Astrocyte of the cerebellum (primary cell): ENCODE measurements at places on chromosomes 12 and 14.

DNA sequence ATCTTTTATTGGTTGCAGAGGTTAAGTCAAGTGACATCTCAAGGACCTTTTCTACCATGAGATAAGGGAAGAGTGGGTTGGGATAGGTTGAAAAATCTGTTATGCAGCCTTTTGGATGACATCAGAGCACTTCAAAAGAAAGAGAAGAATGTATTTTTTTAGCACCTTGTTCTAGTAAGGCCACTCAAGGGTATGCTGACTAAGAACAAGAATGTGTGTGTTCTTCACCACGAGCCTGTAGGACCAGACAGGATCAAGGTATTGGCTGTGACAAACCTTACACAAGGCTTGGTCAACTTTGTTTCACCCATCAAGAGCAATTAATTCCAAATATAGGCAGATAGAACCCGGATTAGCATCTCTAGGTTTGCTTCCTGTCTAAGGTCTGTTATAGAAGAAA lies 142.5 kb downstream of the SAMD4A start:
- no peak for DNase-seq

DNA sequence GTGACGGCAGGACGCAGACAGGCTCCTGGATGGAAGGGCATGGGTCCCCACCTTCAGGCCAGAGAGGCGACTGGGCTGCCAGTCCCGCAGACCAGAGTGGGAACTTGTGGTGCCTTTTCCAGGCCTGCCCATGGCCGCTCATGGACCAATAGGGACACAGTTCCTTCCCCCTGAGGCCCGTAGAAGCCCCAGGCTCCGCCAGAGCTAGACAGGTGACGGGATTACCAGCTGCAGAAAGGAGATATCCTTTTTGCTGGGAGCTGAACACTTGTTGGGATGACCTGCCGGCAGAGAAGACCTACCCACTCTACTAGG lies 73.6 kb upstream of the RASSF8 start:
- no peak for DNase-seq

DNA sequence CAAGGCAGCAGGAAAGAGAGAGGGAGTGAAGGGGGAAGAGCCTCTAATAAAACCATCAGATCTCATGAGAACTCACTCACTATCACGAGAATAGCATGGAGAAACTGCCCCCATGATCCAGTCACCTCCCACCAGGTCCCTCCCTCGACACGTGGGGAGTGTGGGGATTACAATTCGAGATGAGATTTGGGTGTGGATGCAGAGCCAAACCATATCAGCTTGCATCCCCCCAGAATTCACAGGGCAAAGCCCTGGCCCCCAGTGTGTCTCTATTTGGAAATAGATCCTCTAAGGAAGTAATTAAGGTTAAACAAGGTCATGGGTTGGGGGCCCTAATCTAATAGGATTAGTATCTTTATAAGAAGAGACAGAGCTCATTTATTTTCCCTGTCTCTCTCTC lies 56.1 kb upstream of the TCL1A start:
- no peak for DNase-seq

GRCh38 chr12:51622564-51622963 lies 31.5 kb downstream of the SCN8A start:
- DNase-seq, result peak; percentile 1

DNA sequence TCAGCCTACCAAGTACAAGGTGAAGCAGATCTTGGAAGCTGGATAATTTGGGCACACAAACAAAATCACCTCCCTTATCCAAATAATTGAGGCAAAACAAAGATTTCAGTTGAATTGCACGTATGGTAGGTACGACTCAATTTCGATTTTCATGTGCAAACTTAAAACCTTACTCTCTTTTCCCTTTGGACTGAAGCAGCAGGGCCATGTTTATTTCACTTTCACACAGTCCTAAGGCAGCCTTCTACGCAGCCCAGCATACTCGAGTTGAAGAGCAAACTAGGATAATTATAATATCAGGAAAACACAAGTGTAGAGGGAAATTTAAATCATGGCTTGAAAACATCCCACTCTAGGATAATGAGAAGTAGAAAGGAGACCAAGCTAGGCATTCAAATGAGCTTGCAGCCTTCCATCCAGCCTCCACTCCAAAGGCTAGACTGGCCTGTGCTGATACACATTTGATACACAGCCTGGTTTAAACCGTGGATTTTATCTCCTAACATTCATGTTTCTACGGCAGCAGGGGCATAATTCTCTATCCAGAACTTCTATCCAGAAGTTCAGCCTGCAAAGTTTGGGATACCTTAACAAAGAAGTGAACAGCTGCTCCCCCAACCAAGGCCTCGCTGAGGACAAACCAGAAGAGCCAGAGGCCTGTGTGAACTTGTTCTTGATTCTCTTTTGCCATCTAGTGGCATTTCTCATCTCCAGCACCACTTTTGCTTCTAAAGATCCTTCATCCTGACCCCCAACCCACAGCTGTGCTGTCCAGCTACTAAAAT lies 2.4 kb upstream of the RNASE7 start:
- DNase-seq, result peak; percentile 50

DNA sequence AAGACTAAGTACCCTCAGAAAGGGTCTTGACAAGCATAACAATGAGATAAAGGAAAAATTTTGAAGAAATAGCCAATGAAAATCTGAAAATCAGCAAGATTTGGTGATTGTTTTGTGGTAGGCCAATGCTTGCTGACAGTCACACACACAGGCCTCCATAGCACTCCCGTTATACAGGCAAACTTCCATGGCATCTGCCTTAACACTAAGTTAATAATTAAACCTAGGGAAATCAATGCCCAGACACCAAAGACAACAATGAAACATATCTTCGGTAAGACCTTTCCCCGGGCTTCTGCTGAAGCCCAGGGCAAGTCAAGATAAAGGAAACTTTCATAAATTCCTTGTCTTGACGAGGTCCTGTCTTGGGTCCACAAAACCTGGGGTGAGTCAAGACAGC lies 18.6 kb upstream of the RERGL start:
- no peak for DNase-seq

- DNase-seq, result no peak
Measured at GRCh38 chr12:93860668-93861373, 183.6 kb downstream of the CRADD start.

GRCh38 chr12:40168868-40169267 lies 55.9 kb upstream of the LRRK2 start:
- DNase-seq, result no peak

- DNase-seq, result no peak
Measured at GRCh38 chr14:96038920-96039632, at the start of gene C14orf132. Gene C14orf132 (plus strand): TSS chr14:96039362. CDS start chr14:96039501, 139 bp downstream.

GRCh38 chr12:49342066-49342913 lies 4.4 kb upstream of the DNAJC22 start:
- peak; percentile 49 for DNase-seq

DNA sequence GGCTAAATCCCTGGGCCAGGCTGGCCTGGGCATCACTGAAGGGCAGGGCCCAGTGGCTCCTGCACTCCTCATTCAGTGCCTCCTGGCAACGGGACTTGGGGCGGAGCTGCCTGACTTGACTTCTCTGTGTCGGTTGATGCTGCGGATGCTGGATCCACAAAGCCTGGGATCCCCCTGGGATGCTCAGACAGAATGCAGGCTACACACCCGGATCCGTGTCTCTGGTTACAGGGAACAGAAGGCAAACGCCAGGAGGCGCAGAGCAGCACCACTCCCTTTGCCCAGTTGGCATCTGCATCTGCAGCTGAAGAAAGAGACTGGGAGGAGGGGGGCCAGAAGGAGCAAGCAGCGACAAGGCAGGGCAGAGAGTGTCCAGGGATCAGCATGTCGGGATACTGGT lies 154.5 kb upstream of the FKBP4 start:
- DNase-seq, result no peak

DNA sequence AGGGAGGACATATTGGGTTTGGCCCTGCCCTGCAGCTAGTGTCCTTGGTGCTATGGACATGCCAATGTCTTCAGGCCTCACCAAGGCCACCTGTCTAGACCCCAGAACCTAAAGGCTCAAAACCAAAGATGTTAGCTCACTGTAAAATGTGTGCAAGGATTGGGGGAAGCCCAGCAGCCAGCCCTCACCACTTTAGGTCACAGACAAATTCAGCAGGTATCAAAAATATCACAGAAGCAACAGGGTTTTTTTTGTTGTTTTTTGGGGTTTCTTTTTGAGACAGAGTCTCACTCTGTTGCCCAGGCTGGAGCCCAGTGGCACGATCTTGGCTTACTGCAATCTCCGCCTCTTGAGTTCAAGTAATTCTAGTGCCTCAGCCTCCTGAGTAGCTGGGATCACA lies 29.0 kb upstream of the NINJ2 start:
- no peak for DNase-seq

GRCh38 chr14:91229743-91230200 lies 14.7 kb downstream of the GPR68 start:
- DNase-seq, result peak; percentile 81

GRCh38 chr12:48758186-48758585 lies 30.7 kb downstream of the ADCY6 start:
- no peak for DNase-seq

- DNase-seq, result no peak
Measured at GRCh38 chr12:117063162-117063911, 35.9 kb downstream of the TESC start.

- no peak for DNase-seq
Measured at GRCh38 chr12:44655846-44656245, 220.3 kb downstream of the NELL2 start.

GRCh38 chr12:5246196-5246595 lies 185.7 kb upstream of the NTF3 start:
- DNase-seq, result no peak

DNA sequence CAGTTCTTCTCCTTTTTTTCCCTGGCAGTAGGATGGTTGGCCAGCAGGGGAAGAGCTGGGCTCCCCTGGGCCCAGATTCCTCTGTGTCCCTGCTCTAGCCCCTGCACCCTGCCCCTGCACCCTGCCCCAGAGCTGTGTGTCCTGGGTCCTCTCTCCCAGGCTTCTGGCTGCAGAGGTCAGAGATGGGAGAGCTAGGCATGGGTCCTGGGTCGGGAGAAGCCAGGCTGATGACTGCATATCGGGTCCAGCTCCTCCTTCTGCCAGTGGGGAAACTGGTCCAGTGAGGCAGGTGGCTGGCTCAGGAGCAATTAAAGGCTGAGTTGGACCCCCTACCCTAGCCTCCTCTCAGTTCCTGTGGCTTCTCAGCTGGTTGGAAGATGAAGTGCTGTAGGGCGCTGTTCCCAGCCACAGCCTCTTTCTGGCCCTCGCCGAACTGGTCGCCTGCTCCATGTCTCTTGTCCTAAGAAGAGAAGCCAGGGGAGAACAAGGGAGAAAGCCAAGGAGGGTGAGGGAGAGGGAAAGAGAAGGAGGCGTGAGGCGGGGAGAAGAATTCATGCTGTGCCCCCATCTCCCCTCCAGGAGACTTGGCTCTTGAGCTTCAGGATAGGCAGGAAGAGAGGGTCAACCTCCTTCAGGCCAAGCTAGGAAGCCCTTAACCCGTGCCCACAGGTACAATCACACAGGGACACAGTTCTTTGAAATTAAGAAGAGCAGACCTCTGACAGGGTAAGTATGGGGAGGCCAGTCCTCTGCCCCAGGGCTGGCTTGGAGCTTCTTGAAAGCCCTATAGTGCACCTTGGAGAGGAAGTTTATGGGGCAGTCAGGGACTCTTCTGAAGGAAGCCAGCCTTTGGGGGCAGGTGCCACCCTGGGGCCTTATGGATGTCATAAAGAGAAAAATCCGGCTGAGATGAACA lies 9.5 kb downstream of the VASH1 start:
- DNase-seq, result no peak

GRCh38 chr12:30845676-30846075 lies 80.9 kb upstream of the TSPAN11 start:
- no peak for DNase-seq

GRCh38 chr14:61026526-61026925 lies 45.5 kb downstream of the SLC38A6 start:
- DNase-seq, result no peak

DNA sequence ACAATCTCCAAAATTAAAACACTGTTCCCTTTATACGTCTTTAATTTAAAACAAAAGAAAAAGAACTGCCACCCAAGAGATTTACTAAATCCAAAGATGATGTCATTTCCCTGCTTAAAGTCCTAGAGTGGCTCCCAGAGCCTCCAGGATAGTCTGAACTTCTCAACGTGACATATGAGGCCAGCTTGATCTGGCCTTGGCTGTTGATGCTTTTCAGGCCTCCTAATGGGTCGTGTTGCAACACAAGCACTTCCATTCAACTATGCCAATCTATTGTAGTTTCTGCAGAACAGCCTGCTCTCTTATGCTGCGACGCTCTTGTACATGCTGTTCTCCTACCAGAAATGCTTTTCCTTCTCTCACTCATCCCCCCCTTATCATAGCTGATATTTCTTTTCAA lies 35.7 kb downstream of the LGR5 start:
- DNase-seq, result no peak

DNA sequence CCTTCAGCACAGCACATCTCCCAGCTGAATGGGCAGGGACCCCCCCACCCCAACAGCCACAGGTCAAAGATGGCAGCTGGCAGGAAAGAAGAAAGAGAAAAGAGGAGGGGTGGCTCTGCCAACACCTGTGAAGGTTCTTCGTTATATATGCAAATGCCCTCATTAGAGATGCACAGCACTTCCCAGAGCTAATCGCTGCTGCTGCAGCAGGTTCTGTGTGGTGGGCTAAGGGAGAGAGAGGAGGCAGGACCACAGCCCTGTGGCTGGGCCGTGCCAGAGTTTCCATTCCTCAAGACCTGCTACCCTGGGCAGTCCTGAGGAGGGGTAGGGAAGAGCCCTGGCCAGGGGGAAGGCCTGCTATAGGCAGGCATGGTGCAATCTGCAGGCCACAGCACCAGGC lies 28.7 kb downstream of the SMUG1 start:
- DNase-seq, result no peak

GRCh38 chr14:96852823-96853422 lies 55.7 kb downstream of the VRK1 start:
- DNase-seq, result peak; percentile 40

- no peak for DNase-seq
Measured at GRCh38 chr14:75748336-75748735, 87.3 kb downstream of the TTLL5 start.

GRCh38 chr12:25924491-25925001 lies 33.9 kb upstream of the RASSF8 start:
- DNase-seq, result no peak

- no peak for DNase-seq
Measured at GRCh38 chr12:116999066-116999465, 88.3 kb downstream of the FBXW8 start.

GRCh38 chr14:41360126-41360525 lies 246.6 kb upstream of the LRFN5 start:
- no peak for DNase-seq

DNA sequence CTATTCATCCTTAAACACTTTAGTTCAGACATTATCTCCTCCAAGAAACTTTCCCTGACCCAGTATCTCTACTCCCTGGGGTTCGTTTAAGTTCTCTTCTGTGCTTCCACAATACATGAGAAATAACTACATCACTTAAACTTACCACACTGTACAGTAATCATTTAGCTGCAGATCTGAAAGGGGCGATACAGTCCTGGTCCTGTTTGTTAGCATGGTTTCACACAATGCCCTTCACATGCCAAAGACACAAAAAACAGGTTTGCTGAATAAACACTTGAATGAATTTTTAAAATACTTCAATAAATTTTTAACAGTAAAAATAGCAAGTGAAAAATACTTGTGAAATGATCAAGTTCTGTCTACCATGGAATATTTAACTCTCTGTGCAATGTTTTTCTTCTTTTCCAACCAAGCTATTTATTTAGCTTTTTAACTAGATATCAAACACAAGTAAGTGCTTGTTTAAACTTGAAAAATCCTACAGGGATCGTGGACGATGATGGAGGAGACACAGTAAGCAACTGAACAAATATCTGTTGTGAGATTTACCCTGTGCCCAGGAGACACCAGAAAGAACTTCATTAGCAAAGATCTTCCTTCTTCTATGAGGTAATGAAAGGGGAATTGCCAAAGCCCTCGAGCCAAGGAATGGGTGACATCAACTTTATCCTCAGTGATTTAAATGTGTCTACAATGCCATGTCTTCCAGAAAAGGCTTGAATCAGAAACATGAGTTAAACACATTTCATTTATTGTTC lies 255.6 kb upstream of the GRIP1 start:
- DNase-seq, result no peak
